ENCODE measurements at places on chromosomes 13 and 19. TPM values are rescaled to one million over a fixed set of nuclear protein-coding genes. Genes with fewer than 3 reads are reported as not detected.
A peak's percentile ranks its signal among the peaks of the same experiment; 100 is the strongest.

DNA sequence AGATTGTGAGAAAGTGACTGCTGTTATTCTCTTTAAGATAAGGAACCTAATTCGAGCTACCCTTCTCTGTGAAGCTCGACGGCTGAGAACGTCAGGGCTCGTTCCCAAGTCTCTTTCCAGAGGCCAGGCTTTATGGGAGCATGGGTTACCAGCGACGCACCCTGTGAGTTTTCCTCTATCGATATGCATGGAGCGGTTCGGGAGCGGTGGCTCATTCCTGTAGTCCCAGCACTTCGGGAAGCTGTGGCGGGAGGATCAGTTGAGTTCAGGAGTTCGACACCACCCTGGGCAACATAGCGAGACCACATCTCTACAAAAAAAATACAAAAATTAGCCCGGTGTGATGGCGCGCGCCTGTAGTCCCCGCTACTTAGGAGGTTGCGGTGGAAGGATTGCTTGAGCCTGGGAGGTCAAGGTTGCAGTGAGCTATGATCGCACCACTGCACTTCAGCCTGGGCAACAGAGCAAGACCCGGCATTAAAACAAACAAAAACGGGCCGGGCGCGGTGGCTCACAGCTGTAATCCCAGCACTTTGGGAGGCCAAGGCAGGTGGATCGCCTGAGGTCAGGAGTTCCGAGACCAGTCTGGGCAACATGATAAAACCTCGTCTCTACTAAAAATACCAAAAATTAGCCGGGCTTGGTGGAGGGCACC lies 681 bp upstream of the ZNF606 start:
- H3K4me3 ChIP-seq, result peak overlapping the region; percentile 93
- no peaks in the 10 kb centered on the region for H3K27me3 ChIP-seq
- peak overlapping the region; percentile 80 for H3K27ac ChIP-seq

DNA sequence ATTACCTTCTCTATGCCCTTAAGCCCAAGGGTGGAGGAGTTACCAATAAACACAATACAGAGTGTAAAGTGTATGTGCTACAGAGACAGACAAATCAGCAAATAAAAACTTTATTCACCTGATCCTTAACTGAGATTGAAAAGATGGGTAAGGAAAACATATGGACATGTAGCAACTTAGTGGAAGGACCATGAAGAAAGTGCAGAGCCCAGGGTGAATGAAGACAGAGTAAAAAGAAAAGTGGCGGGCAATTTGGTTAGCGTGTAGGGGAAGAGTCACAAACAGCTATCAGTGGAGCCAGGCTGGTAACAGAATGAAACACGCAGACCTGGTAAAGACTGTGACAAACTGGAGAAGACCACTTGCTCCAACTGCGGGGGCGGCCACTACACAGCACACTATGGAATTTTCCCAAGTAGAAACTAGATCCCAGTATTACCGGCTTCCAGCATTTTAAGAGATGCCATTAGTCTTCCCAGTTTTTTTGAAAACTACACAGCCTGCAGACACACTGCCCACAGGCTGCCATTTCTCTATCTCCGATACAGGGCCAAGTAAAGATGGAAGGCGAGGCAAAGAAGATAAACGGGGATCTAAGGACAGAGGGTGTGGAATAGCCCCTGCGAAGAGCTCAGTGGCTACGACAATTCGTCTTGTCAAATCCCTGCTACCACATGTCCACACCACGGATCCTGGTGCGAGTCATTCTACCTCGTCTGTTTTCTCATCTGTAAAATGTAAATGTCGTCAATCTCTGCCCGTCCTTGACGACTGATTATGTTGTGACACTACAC lies 1.2 kb downstream of the UQCRFS1 start:
- H3K27ac ChIP-seq, result peak overlapping the region; percentile 88
- H3K36me3 ChIP-seq, result peaks cover 4% of the 10 kb centered on the region
- peaks cover 36% of the 10 kb centered on the region for H3K4me1 ChIP-seq
- no peak for DNase-seq

- DNase-seq, result no peak
- H3K36me3 ChIP-seq, result no peaks in the 10 kb centered on the region
- no peaks in the 10 kb centered on the region for H3K27me3 ChIP-seq
- no peak overlapping the region for H3K27ac ChIP-seq
- H3K4me1 ChIP-seq, result no peaks in the 10 kb centered on the region
- H3K4me3 ChIP-seq, result no peak overlapping the region
Observed at GRCh38 chr13:29689548-29689947, 94.1 kb upstream of the SLC7A1 start.

- H3K4me1 ChIP-seq, result no peaks in the 10 kb centered on the region
- no peaks in the 10 kb centered on the region for H3K27me3 ChIP-seq
- H3K27ac ChIP-seq, result no peak overlapping the region
- no peak overlapping the region for H3K4me3 ChIP-seq
Observed at GRCh38 chr19:56477429-56478338, 539 bp upstream of the ZNF667 start.

Gene RFPL4A
- total RNA-seq, result not detected

Gene ZNF730
- not detected for total RNA-seq

DNA sequence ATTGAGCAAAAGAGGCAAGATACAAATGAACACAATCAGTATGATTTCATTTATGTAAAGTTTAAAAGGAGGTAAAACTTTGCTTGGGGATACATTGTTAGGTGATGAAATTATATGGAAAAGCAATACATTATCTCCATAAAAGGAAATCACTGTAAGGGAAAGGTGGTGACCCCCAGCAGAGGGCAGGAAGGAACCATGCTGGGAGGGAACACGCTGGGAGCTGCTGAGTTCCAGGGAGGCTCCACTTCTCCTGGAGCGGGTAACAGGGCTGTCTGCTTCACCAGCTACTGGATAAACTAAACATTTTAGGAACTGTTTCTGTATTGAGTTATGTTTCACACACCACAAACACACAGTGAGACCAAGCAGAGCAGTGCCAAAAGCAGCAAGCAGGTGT lies 91.2 kb downstream of the KATNAL1 start:
- no peak overlapping the region for H3K4me3 ChIP-seq
- H3K27ac ChIP-seq, result no peak overlapping the region
- no peaks in the 10 kb centered on the region for H3K36me3 ChIP-seq
- no peak for DNase-seq
- no peaks in the 10 kb centered on the region for H3K4me1 ChIP-seq

DNA sequence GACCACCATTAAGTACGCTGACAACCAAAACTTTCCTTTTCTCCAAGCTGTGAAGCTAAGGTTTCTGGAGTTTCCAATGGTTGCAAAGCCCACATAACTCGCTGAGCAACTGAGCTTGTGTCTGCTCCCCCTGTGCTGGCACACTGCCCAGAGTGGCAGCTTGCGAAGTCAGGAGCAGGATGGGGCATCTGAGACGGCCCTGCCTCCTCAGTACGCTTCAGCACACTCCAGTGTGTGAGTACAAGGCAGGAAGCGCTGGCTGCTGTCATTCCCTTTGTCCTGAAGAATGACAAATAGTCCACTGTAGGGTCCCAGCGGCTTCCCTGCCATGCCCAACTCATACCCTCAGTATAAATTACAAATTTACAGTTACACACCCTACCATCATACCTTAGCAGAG lies 51.5 kb downstream of the SKA3 start:
- H3K4me3 ChIP-seq, result no peak overlapping the region
- no peaks in the 10 kb centered on the region for H3K27me3 ChIP-seq
- no peaks in the 10 kb centered on the region for H3K4me1 ChIP-seq
- DNase-seq, result no peak
- H3K36me3 ChIP-seq, result no peaks in the 10 kb centered on the region
- no peak overlapping the region for H3K27ac ChIP-seq

Gene KLK12
- total RNA-seq, result not detected

DNA sequence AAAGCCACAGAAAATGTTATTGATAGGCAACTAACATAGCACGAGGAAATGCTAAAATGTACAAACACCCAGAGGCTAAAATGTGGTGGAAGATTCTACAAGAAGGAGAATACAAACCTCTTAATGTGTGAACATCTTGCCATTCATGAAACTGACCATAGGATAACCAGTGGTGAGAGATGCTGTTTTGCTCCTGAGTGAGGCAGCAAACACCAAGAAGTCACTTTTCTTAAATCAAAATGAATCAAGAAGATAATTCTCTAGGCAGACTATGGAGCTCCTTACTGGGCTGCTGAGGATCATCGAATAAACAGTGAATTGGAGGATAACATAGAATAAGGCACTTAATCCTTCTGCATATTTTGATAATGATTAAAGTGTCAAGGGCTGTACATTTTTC lies 375.4 kb upstream of the SLITRK6 start:
- H3K4me3 ChIP-seq, result no peak overlapping the region
- no peaks in the 10 kb centered on the region for H3K4me1 ChIP-seq
- H3K36me3 ChIP-seq, result no peaks in the 10 kb centered on the region
- H3K27me3 ChIP-seq, result no peaks in the 10 kb centered on the region

DNA sequence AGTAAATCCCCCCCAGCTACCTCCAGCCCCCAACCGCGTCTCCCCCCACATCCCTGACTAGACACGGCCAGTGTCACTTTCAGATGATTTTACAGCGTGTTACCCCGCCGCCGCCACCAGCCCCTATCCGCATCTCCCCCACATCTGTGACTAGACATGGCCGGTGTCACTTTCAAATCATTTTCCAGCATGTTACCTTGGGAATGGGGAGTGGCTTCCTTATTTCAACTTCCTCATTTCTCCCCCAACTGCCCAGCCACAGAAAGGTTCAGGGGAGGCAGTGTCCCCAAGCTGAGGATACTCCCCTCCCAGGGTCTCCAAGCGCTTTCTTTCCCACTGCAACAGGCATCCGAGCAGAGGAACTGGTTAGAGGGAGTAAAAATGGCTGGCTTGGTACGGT lies 18.4 kb downstream of the ADGRL1 start:
- H3K4me1 ChIP-seq, result no peaks in the 10 kb centered on the region
- no peak for DNase-seq
- no peaks in the 10 kb centered on the region for H3K27me3 ChIP-seq
- no peak overlapping the region for H3K4me3 ChIP-seq

GRCh38 chr19:6721773-6722172 lies 1.3 kb upstream of the C3 start:
- no peak overlapping the region for H3K4me3 ChIP-seq
- H3K36me3 ChIP-seq, result no peaks in the 10 kb centered on the region
- peaks cover 5% of the 10 kb centered on the region for H3K4me1 ChIP-seq
- H3K27me3 ChIP-seq, result no peaks in the 10 kb centered on the region
- no peak for DNase-seq

DNA sequence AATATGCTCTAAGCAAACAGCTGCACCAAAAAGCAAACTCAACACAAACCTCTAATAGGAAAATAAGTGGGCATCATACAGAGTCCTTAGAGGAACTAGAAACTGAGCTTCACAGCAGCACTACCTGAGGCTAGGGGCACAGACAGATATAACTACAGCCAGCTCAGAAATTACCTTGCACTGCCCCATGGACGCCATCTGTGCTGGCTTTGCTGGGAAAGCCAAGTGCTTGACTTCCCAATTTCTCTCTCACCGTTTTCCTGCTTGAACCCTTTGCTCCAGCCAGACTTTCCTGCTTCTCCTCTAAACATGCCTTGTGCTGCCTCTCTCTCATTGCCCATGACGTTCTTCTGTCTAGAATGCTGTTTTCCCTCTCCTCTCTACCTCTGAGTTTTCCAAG lies 29.3 kb downstream of the MTUS2 start:
- no peak overlapping the region for H3K4me3 ChIP-seq
- H3K27ac ChIP-seq, result no peak overlapping the region
- no peaks in the 10 kb centered on the region for H3K4me1 ChIP-seq
- no peaks in the 10 kb centered on the region for H3K27me3 ChIP-seq
- no peaks in the 10 kb centered on the region for H3K36me3 ChIP-seq
- no peak for DNase-seq

Gene ELAVL3
- not detected for total RNA-seq

Gene MUC16
- not detected for total RNA-seq

DNA sequence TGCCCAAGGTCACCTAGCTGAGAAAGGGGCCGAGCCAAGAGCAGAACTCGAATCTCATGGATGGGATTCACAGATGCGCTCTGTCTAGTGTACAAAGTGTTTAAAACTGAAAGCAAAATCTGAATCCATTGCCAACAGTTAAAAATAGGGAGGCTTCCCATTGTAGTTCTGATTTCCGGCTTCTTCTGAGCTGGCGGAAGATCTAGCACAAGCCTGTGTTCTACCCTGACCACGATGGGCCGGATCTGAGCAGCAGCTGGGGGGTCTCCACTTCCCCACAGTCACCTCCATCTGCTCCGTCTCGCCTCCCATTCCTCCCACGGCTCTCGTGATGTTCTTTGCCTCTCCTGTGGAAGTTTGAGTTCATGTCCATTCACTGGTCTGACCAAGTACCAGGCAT lies 2.4 kb downstream of the CACNG8 start:
- no peaks in the 10 kb centered on the region for H3K36me3 ChIP-seq
- H3K27ac ChIP-seq, result no peak overlapping the region
- peaks cover 5% of the 10 kb centered on the region for H3K27me3 ChIP-seq
- H3K4me1 ChIP-seq, result no peaks in the 10 kb centered on the region
- no peak overlapping the region for H3K4me3 ChIP-seq

GRCh38 chr13:40178130-40178529 lies 488.3 kb downstream of the FOXO1 start:
- H3K4me3 ChIP-seq, result no peak overlapping the region
- H3K27ac ChIP-seq, result no peak overlapping the region
- DNase-seq, result no peak
- peaks cover 7% of the 10 kb centered on the region for H3K4me1 ChIP-seq
- no peaks in the 10 kb centered on the region for H3K36me3 ChIP-seq

DNA sequence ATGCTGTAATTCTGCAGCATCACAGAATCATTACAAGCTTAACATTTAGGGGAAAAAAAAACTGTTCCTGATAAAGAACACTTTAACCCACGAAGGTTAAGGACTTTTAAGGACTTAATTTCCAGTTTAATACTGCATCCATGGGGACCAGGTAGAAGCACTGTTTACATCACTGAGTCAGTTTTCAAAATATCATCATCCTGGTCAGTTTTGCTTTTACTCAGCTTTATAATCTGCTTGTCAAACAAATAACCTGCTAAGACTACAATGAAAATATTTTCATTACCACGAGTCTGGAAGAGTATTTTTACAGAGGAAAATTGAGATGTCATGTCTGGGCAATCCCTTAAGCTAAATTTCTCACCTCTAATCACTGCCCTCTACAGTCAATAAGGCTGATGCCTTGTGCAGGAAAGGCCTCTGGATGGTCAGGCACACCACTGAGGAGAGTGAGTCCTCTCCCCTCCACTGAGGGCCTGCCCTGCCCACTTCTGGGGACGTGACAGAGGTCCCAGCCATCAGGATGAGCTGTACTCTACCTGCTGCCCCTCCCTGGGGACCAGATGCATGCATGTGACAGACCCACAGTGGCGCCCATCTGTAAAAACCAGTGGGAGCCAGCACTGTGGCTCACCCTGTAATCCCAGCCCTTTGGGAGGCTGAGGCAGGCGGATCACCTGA lies 31.0 kb downstream of the FOXO1 start:
- no peak overlapping the region for H3K27ac ChIP-seq
- peaks cover 92% of the 10 kb centered on the region for H3K4me1 ChIP-seq
- no peaks in the 10 kb centered on the region for H3K36me3 ChIP-seq
- DNase-seq, result no peak
- no peaks in the 10 kb centered on the region for H3K27me3 ChIP-seq
